H4 (cell line): ENCODE measurements at places on chromosomes 2 and 18.

DNA sequence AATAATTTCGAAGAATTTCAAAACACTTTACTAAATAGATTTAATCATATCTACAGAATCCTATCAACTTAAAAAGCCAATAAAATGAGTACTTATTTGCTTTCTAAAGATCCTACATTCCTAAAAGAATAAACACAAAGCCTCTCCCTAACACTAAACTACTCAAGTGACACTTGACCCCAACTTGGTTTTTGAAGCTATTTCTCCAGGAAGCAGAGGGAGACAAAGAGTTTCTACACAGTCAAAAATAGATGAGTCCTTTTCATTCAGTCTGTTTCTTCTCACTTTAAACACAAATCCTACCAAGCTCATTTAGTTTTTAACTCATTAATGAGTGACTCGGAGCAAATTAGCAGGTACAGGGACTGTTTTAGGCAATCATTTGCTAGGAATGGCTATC lies 2.1 kb downstream of the ATL2 start:
- DNase-seq = no peak

- no peak for DNase-seq
These were observed 33.6 kb downstream of the SATB2 start for GRCh38 chr2:199424160-199424559.

GRCh38 chr18:52691841-52692240 lies 351.8 kb downstream of the DCC start:
- DNase-seq = no peak

- DNase-seq = no peak
These were observed 61.0 kb downstream of the TSPYL6 start for GRCh38 chr2:54194761-54195750.

- DNase-seq = no peak
These were observed 18.8 kb downstream of the TMEM18 start for GRCh38 chr2:658426-658825.

DNA sequence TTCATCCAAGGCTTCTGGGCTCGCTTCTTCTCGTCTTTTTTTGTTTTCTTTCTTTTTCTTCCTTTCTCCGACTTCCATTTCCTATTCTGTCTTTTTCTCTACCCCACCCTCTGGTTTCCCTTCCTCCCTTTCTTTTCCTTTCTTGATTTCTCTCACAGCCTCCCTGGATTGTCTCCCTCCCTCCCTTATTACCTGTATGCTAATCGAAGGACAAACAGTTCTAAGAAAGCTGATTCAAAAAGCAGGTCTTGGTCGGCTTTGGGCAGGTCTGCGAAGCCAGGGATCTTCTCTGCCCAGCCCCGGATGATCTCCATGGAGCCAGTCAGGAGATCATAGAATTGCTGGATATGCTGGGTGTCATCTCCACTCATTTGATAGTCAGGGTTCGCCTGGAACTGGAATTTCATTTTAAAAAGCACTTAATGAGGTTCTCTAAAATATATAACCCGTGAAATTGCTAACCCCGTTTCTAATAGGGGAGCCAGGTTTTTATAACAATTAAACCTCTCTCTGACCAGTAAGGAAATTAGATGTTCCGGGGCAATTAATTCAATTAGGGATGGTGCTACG lies 5.9 kb downstream of the NR4A2 start:
- DNase-seq = no peak

GRCh38 chr2:37506407-37507050 lies 162.1 kb downstream of the QPCT start:
- no peak for DNase-seq
